ENCODE measurements at places on chromosomes 1 and 21.
A peak's percentile ranks its signal among the peaks of the same experiment; 100 is the strongest.

DNA sequence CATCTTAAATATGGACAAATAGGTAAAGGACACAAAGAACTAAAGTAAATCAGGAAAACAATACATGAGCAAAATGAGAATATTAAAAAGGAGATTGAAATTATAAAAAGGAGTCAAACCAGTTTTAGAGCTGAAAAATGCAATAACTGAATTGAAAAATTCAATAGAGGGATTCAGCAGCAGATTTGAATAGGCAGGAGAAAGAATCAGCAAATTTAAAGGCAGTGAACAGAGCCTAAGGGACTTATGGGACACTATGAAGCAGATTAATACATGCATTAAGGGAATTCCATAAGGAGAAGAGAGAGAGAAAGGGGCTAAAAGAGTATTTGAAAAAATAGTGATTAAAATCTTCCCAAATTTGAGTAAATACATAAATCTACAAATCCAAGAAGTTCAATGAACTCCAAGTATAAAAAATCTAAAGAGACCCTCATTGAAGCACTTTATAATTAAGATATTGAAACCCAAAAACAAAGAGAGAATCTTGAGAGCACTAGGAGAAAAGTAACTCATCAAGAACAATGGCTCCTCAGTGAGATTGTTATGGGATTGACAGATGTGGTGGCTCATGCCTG is 2.9 kb downstream of the CFAP107 start:
- H3K4me1 ChIP-seq = no peaks in the 10 kb centered on the region
- H3K27me3 ChIP-seq = no peaks in the 10 kb centered on the region
- no peak overlapping the region for H3K4me3 ChIP-seq
- no peaks in the 10 kb centered on the region for H3K36me3 ChIP-seq
- no peak for DNase-seq
- no peak overlapping the region for H3K27ac ChIP-seq

DNA sequence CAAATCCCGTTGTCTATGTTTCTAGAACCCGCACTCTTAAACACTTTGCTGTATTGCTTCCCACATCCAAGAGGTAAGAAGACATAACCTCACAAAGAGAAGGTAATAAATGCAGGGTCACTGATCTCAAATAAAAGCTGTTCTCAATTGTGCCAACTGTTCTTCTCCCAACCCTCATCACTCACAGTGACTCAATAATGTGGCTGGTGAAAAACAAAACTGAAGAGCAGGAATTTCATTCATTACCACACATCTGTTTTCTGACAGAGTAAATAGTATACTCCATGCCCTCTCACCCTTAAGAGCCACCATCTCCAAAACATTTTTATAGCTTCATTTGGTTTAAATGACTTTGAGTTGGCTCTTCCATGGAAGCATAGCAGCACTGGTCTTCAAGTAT is 6.2 kb upstream of the ERICH3 start:
- DNase-seq = no peak
- no peaks in the 10 kb centered on the region for H3K27me3 ChIP-seq
- no peaks in the 10 kb centered on the region for H3K36me3 ChIP-seq
- H3K27ac ChIP-seq = no peak overlapping the region

DNA sequence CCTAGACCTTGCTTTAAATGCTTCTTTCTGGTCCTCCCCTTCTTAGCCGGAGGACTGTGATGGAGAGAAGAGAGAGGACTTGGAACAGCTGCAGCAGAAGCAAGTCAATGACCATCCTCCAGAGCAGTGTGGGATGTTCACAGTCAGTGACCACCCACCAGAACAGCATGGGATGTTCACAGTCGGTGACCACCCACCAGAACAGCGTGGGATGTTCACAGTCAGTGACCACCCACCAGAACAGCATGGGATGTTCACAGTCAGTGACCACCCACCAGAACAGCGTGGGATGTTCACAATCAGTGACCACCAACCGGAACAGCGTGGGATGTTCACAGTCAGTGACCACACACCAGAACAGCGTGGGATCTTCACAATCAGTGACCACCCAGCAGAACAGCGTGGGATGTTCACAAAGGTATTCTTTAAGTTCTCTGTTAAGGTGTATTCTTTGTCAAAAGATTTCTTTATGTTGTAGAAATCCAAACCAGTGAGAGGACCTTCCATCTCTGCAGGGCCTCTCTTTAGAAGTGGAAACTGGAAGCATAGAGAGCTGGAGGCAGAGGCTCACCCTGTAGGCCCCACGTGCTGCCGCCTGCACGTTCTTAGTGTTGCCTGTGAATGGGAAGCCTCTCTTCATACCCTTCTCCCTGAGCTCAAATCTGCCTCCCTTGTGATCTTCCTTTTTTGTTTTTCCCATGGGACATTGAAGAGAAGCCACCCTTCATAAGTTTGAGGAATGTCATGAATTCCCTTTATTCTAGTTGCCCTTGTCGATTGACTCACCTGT is 10.6 kb downstream of the PCNT start:
- no peaks in the 10 kb centered on the region for H3K4me1 ChIP-seq
- no peak overlapping the region for H3K27ac ChIP-seq
- DNase-seq = no peak
- no peaks in the 10 kb centered on the region for H3K27me3 ChIP-seq

DNA sequence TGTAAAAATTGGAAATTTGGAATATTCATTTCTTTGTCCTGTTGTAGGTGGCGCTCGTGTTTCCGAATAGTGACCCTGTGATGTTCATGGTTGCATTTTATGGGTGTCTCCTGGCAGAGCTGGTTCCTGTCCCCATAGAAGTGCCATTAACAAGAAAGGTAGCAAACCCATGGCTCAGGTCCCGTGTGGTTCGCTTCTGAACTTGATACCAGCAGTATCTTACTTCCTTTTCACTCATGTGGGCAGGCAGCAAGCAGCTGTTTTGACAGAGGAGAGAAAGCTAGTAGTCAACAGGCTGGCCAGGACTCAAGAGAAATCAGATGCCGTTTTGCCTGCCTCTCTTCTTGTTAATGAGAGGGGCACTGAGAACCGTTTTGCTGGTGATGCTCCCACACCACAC is 72.8 kb downstream of the S100B start:
- no peaks in the 10 kb centered on the region for H3K27me3 ChIP-seq
- H3K27ac ChIP-seq = no peak overlapping the region
- no peak overlapping the region for H3K4me3 ChIP-seq
- no peaks in the 10 kb centered on the region for H3K4me1 ChIP-seq
- peaks cover 7% of the 10 kb centered on the region for H3K36me3 ChIP-seq
- no peak for DNase-seq

- H3K4me3 ChIP-seq = no peak overlapping the region
- no peak overlapping the region for H3K27ac ChIP-seq
- no peak for DNase-seq
- no peaks in the 10 kb centered on the region for H3K36me3 ChIP-seq
These were observed 199.9 kb downstream of the PRDM2 start for GRCh38 chr1:13899856-13900255.

DNA sequence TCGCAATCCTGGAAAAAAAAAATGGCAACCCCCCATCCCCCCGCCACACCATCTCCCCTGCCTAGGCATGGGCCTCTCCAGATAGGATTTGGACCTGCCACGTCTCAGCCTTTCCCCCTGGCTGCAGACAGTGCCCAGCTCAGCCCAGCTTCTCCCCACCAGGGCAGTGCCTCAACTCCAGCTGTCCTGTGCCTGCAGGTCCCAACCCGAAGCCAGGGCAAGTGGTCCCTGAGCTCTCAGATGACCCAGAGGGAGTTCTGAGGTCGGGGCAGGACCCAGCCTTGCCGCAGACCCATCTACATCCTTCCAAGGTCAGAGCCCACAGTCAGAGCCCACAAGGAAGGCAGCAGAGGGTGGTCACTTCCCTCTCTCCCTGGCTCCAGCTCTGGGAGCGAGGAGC is 86.7 kb upstream of the POU3F1 start:
- peaks cover 15% of the 10 kb centered on the region for H3K27me3 ChIP-seq
- H3K4me3 ChIP-seq = no peak overlapping the region
- H3K27ac ChIP-seq = no peak overlapping the region
- no peaks in the 10 kb centered on the region for H3K36me3 ChIP-seq
- no peak for DNase-seq

DNA sequence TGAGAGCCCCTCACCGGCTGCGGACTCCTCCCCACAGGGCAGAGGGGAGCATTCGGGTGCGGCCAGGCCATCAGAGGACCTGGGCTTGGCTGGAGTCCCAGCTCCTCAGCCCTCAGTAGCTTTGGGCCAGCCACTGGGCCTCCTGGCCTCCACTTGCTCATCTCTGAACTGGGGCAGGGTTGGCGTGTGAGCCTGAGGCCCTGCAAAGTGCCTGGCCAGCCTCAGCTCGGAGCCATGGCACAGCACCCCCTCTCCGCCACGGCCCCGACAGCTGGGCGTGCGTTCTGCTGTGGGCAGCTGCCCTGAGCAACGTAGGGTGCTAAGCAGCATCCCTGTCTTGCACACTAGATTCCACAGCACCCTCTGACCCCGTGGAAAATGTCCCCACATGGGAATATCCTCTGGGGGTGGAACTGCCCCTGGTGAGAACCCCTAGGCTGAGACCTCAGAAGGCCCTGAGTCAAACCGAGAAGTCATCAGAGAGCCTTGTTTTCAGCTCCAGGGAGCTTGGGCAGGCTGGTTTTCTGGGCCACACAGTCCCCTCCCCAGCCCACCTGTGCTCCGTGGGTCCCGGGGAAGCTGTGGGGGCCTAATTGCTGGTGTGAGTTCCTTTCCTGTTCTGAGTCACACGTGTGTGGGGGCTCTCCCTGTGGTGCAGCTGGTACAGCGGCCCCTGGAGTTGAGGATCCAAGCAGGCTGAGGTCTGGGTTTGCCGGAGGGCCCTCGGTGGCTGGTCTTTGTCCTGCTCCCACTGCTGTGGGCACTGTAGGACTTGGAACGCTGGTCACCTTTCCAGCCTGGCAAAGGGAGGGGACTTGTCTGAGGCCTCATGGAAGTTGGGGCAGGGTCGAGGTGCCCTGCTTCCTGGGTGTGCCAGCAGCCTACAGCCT is 24.5 kb downstream of the TP73 start:
- no peak overlapping the region for H3K4me3 ChIP-seq
- no peaks in the 10 kb centered on the region for H3K4me1 ChIP-seq
- H3K27me3 ChIP-seq = no peaks in the 10 kb centered on the region
- H3K27ac ChIP-seq = no peak overlapping the region

DNA sequence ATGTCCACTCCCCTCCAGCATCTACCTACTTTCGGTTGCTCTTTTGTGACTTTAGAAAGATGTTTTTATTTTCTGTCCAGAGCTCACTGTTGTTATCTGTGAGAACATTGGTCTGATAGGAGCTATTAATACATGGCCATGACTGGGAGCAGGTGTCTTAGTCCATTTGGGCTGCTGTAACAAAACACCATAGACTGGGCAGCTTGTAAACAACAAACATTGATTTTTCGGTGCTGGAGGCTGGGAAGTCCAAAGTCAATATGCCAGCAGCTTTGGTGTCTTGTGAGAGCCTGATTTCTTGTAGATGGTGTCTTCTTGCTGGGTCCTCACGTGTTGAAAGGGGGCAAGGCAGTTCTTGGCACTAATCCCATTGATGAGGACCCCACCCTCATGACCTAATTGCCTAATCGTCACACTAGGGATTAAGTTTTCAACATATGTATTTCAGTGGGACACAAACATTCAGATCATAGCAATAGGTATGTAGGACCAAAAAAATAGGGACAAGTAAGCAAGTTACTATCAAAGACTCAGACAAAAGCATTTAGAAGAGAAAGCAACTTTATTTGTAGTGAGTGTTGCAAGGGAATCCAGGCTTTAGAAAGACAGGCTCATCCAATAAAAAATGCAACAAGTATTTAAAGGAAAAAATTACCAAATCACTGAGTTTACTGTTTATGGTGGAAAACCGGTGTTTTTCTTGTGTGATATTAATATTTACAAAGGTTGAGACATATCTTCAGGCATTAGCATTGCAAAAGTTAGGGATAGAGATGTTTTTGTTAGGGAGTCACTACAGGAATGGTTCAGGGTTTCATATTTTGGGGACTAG is 55.2 kb upstream of the WDR26 start:
- H3K4me3 ChIP-seq = no peak overlapping the region

GRCh38 chr1:154344977-154345837 is 19.9 kb downstream of the ATP8B2 start:
- H3K4me1 ChIP-seq = no peaks in the 10 kb centered on the region
- H3K36me3 ChIP-seq = peaks cover 8% of the 10 kb centered on the region
- no peak overlapping the region for H3K4me3 ChIP-seq
- no peaks in the 10 kb centered on the region for H3K27me3 ChIP-seq

- H3K36me3 ChIP-seq = peaks cover 25% of the 10 kb centered on the region
- H3K27ac ChIP-seq = peak overlapping the region; percentile 85
- DNase-seq = peak; percentile 77
These were observed 582 bp downstream of the SLC37A1 start for GRCh38 chr21:42513985-42514882.

- H3K4me3 ChIP-seq = no peak overlapping the region
- H3K36me3 ChIP-seq = no peaks in the 10 kb centered on the region
- peaks cover 31% of the 10 kb centered on the region for H3K27me3 ChIP-seq
- DNase-seq = no peak
- no peak overlapping the region for H3K27ac ChIP-seq
- no peaks in the 10 kb centered on the region for H3K4me1 ChIP-seq
These were observed 11.5 kb downstream of the RIMS3 start for GRCh38 chr1:40653851-40654537.

DNA sequence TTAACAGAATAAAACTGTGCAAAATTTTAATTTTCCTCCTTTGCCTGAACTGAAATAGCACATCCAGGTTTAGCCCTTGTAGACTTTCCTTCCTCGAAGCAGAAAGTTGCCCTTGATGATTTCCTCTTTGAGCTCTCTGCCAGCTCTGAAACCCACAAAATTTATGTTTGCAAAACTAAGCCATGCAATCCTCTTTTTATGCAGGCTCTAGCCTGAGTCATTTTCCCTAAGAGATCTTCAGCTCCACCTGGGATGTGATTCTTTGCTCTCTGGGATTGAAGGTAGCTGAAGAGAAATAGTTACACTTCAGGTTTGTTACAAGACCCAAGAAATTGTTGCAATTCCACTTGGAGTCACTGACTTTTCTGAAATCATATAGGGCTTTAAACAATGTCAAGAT is 1.4 kb upstream of the F3 start:
- no peak overlapping the region for H3K4me3 ChIP-seq
- H3K36me3 ChIP-seq = no peaks in the 10 kb centered on the region
- H3K4me1 ChIP-seq = peaks cover 3% of the 10 kb centered on the region
- H3K27me3 ChIP-seq = no peaks in the 10 kb centered on the region

GRCh38 chr1:162230096-162230495 is 146.6 kb downstream of the SPATA46 start:
- DNase-seq = peak; percentile 45
- no peak overlapping the region for H3K4me3 ChIP-seq
- no peak overlapping the region for H3K27ac ChIP-seq
- no peaks in the 10 kb centered on the region for H3K36me3 ChIP-seq
- H3K27me3 ChIP-seq = no peaks in the 10 kb centered on the region

- H3K27ac ChIP-seq = no peak overlapping the region
- no peaks in the 10 kb centered on the region for H3K36me3 ChIP-seq
- H3K4me1 ChIP-seq = no peaks in the 10 kb centered on the region
These were observed 796.2 kb downstream of the PLA2G4A start for GRCh38 chr1:187624812-187625545.

- DNase-seq = no peak
- H3K27me3 ChIP-seq = no peaks in the 10 kb centered on the region
- no peak overlapping the region for H3K27ac ChIP-seq
- no peak overlapping the region for H3K4me3 ChIP-seq
- H3K4me1 ChIP-seq = no peaks in the 10 kb centered on the region
These were observed 183.7 kb upstream of the RRP15 start for GRCh38 chr1:218101409-218101808.
